ENCODE measurements at places on chromosomes 7 and 10.

- DNase-seq = no peak
These were observed 39.8 kb upstream of the TRIM8 start for GRCh38 chr10:102604439-102604841.

DNA sequence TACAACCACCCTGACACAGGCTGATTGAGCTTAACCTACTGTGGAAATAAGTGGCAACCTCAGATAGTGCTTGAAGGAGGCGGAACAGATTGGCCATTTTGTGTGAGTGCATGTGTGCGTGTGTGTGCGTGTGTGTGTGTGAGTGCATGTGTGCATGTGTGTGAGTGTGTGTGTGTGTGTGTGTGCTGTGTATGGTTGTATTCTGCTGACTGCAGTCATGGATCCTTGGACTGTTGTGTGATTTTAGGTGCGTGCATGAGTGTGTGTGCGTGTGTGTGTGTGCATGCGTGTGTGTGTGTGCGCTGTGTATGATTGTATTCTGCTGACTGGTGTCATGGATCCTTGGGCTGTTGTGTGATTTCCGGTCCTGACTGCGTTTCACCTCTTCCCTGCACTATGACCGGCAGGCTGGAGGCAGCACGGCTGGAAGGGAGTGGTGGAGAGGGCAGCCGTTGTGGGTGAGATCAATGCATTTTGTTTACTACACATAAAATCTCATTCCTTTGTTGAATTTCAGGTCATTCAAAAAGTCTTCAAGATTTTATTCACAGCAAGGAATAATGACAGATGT is 6.3 kb downstream of the IQCE start:
- DNase-seq = no peak

GRCh38 chr7:47543714-47544113 is 38.2 kb downstream of the TNS3 start:
- DNase-seq = no peak

DNA sequence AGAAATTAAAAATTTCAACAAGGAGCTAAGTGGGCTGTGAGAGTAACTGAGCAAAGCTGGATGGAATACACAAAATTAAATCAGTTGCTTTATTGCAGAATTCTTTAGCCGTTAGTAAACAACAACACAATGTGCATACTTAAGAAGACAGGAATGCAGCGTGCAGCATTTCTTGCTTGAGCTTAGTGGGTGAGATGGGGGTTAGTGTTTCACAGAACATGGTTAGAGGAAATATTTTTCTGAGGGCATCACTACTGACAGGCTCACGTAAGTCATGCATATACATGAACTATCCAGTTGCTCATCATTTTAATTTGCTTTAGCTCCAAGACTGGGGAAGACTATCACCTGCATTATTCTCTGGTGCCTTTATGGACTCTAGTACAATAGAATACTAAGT is 80.8 kb downstream of the CD36 start:
- no peak for DNase-seq

- DNase-seq = no peak
These were observed 98.9 kb downstream of the HERPUD2 start for GRCh38 chr7:35596061-35596460.

GRCh38 chr7:26490640-26491624 is 199.3 kb downstream of the SNX10 start:
- no peak for DNase-seq

- no peak for DNase-seq
These were observed 64.0 kb upstream of the ANKRD1 start for GRCh38 chr10:90984898-90985297.

DNA sequence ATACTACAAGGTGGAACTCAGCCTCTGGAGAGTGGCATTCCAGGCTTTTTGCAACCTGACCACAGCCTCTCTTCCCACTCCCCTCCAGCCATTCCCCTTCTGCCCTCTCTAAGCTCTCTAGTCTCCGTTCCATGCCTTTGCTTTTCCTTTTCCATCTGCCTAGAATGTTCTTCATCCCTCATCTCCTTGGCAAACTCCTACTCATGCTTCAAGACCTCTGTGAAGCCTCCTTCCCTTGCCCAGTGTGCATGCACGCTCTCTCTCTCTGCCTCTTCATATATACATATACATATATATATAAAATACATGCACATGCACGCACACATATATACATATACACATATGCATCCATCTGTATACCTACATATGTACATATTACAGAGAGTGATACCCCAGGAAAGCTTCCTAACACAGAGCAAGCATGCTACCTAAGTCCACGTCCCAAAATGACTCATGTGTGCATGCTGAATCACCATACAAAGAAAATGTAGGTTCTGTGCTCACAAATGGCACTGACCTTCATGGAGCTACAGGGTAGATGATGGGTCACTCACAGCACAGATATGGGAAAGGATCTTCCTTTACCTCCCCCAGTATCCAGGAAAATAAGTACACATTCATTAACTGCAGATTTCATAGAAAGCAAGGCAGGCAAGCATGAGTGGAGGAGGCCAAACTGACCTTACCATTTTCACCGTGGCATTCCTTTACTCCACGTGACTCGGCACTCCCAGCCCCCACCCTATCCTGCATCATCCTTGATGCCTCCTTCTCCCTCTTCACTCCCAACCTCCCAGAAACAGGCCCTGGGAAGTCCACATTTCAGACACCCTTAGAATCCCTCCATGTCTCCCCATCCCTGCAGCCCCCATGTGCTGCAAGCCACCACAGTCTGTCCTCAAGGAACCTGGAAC is 238.4 kb upstream of the ZMIZ1 start:
- no peak for DNase-seq

DNA sequence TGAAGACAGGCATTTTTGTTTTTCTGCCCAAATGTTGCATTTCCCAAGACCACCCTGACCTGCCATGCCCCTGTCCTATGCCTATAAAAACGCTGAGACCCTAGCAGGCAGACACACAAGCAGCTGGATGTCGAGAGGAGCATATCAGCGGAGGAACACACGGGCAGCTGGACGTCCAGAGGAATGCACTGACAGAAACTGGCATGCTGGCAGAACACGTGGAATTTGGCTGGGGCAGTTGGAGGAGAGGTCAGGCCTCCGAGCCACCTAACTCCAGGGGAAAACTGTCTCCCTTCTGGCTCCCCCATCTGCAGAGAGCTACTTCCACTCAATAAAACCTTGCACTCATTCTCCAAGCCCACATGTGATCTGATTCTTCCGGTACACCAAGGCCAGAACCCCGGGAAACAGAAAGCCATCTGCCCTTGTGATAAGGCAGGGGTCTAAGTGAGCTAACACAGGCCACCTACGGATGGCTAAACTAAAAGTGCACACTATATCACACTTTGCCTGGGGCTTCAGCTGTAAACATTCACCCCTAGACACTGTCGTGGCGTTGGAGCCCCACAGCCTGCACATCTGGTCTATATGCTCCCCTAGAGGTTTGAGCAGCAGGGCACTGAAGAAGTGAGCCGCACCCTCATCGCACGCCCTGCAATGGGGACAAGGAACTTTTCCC is 10.0 kb upstream of the CDHR3 start:
- no peak for DNase-seq

- no peak for DNase-seq
These were observed 56.8 kb downstream of the HK1 start for GRCh38 chr10:69335063-69335587.

DNA sequence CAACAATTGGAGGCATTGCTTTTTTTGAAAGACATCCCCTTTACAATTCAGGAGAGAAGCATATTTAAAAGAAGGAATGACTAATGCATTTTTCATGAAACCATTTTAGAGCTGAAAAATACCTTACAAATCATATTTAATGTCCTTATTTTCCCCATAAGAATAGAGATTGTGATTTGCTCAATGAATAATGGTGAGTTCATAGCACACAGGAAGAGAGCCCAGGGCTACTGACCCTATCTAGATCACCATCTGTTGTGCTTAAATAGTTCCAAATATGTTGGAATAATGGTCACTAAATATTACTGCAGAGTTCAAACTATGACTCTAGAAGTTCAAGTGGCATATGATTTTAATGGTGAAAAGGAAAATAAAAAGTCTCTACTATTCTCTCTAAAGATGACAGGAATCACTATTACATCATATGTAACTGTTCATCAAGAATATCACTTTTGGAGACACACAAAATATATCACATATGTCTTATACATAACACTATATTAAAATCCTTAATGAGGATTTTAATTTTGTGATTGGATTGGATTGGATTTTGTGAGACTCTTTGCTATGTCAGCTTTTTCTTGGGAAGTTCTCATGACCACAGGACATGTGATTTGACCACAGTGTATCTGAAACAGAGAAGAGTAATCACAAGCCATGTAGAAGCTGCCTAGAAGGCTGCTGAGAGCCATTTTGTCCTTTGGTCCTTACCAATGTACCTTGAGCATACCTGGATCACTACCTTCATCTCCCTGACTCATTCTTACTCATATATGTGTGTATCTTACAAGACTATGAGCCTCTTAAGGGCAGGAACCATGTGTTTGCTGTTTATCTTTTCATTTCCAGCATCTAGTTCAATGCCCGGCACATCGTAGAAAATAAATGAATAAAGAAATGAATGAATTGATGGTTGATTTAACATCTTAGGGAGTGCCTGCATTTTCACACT is 26.4 kb downstream of the SLC16A9 start:
- no peak for DNase-seq

- no peak for DNase-seq
These were observed 3.1 kb upstream of the ZNF12 start for GRCh38 chr7:6709808-6710207.

DNA sequence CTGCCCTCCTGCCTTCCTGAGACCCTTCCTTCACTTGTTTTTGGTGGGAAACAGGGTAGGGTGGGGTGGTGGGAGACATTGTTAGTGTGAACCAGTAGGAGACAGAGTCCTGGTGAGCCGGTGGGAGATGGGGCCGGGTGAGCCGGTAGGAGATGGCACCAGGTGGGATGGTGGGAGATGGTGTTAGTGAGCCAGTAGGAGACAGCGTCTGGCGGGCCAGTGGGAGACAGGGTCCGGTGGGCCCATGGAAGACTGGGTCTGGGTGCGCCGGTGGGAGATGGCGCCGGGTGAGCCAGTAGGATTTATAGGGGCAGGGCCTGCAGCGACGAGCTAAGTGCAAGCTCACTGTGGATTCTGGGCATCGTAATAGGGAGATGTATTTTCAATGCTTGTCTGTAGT is 116.8 kb downstream of the TRRAP start:
- no peak for DNase-seq

GRCh38 chr7:106424476-106425016 is 139.8 kb upstream of the NAMPT start:
- DNase-seq = no peak

DNA sequence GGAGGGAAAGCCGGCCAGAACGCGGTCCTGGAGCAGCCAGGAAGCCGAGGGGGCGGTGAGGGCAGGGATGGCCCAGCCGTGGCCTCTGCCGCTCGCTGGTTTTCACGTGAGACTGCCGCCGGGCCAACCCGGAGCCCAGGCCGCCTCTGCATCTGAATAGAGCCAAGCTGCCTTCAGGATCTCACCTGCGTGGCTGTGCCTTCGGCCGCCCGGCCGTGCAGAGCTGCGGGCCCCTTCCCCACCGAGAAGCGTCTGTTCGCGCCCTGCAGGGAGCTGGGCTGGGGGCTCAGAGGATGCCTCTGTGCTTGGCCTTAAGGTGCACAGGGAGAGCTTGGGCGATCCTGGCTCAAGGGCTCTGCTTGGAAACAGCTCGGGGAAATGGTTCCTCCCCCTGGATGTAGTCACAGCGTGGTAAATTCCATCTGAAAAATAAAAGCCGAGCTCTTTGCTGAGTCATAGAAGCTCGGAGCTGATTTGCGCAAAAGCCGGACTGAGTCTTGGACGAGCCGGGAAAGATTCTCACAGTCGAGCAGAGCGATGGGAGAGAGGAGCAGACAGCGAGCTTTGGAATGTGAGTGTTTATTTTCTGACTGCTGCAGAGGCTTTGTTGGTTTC is at the start of gene JAKMIP3:
Gene JAKMIP3, plus strand, starts transcription at position 456 of the 615 bp plus-strand sequence. CDS start 38,863 bp downstream, outside the sequence.
- DNase-seq = no peak

- DNase-seq = no peak
These were observed 64.5 kb downstream of the VWA2 start for GRCh38 chr10:114303556-114303955.

GRCh38 chr7:28784171-28784902 is 173.8 kb downstream of the TRIL start:
- DNase-seq = no peak

DNA sequence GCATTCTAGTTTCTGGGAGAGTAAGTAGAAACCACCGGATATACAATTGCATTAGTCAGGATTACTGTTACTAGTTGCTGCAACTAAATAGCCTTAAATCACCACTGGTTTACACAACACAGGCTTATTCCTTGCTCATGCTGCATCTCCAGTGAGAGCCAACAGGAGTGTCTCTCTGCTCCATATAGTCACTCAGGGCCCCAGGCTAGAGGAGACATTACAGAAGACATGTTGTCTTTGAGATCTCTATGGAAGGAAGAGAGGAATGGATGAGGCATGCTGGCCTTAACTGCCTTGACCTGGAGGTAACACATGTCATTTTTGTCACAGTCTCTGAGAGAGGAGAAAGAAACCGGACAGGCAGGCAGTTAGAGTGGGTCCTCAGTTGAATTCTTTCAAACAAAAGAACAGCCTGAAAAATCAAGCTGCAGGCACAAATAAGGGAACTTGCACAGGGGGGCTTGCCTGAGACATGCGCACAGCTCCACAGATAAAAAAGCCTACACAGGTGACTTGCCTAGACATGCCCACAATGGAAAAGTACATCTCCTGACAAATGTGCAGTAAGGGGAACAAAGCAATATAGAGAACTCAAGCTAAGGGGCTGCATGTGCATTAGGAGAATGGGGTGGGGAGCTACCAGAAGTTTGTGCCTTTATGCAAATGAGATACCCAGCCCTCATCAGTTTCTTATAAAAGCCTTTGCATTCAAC is 348.0 kb downstream of the TYW1 start:
- no peak for DNase-seq

DNA sequence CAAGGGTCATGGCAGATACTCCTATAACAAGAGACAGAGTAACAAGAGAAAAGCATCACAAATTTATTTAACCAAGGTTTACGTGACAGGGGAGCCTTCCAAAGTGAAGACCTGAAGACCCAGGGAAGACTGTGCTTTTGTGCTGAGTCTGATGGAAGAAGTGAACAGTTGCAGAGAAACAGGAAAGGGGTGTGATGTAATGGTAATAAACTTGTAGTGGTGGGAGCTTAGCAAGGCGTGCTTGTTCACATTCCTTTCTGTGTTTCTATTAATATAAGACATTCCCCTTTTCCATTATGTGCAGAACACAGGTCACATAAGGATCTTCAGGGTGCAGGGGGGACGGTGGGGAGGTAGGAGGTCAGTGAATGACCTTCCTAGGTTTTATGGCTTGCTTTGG is 25.5 kb upstream of the C10orf67 start:
- no peak for DNase-seq

DNA sequence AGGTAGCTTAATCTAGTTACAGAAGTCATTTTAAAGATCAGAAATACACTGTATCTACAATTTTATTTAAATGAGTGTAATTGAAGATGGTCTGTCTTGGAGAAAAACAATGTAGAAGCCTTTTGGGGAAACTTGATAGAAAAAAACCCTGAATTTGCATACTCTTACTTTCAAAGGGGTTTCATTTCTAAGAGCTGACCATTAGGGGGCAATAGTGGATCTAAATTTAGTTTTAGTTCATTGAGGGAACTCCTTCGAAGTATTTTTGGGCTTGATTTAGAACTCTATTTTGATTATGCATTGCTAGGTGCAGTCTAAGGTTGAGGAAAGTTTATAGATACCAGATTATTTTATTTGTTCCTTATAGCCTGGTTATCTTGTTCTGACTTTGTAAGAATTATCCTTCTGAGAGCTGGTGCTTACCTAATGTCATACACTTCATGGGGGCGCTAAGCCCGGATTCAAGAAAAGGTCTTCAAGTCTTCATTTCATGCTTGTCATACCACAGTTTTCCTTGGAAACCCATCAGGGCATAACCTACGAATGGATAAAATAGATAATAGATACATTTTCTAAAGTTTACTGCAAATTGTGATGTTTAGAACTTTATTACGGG is 69.1 kb upstream of the MXI1 start:
- no peak for DNase-seq

GRCh38 chr10:91339729-91340128 is 70.4 kb upstream of the HECTD2 start:
- no peak for DNase-seq

Measured in stimulated activated CD8-positive, alpha-beta memory T cell treated with anti-CD3 and anti-CD28 coated beads, Interleukin-12 subunit alpha, Interleukin-12 subunit beta, amount 100 ng/mL, for 1 hour (primary cell).